ENCODE measurements at places on chromosomes 3 and 15.

DNA sequence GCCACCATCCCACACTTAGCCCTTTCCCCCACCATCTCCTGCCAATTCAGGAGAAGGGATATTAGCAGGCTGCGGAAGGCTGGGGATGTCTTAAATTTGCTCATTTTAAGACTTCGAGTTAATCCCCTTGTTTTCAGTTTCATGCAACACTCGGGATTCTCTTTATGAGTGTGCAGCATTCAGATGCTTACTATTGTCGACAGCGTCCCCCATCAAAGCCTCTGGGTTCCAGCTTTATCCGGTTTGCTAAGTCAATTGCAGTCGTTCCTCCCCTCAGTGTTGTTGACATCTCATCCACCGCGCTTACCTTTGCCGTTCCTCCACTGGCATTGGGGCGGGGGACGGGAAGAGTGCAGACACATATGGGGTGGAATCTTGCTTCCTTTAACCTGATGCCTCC lies 220.2 kb downstream of the VPS13C start:
- no peak for DNase-seq

DNA sequence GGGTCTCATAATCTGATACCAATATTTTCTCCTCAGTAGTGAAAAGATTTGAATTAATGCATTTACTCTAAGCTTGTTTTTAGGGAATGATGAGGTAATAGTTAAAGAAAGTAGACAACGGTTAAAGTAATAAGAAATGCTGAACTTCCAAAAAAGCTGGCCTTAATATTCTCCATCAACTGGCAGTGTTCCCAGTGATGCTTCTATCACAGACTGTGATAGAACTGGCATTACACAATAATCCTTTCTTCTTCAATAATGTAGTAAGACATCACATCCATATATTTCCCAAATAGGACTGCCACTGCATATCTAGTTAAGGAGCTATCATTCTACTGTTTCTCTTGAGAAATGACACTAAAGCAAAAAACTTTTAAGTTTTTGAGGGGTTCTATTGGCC lies 188.7 kb downstream of the IL5RA start:
- DNase-seq: no peak

DNA sequence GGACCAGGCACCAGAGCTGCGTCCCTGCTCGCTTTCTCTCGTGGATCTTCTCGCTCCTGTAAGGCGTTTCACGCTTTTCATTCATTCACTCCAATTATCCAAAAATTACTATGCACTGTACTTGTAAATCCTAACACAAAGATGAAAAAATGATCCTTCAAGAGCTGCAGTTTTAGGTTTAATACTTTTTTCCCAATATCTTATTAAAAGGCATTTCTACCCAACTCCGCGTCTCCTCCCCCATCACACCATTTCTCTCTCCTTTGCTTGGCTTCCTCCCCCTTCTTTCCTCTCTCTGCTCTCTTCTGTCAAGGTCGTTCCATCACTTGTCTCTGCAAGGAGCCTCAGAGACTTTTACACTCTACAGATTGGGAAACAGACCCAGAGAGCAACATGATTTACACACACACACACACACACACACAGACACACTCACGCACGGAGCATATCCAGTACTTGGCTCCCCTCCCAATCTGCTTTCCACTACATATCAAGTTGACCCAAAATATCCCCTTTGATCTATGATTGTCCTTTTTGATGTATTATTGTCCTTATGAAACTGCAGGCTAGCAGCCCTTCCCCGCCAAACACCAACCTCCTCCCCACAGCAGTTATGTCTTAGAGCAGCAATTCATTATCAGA lies 479 bp upstream of the CLDN1 start:
- no peak for DNase-seq

DNA sequence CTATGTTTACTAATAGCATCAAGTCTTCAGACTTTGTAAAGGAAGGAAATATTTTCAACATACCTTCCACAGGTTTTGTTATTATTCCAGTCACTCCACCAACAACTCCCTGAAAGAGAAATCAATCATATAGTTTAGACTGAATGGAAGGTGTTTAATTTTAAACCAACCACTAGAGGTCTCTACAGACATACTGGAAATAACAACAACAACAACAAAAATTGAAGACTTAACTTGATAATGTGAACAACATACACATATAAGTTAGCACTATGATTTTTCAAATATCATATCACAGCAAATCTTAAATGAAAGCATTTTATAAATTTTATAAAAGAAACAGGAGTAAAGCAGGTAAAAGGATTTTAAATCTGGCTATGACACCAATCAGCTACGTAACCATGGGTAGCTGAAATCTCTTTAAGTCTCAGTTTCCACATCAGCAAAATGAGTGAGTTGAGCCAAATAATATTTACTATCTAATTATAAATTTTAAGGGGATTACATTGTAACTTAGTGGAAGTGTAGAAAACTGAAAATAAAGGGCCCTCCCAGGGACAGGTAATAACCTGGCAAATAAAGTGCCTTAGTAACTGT lies 188.2 kb downstream of the VPS13C start:
- no peak for DNase-seq

GRCh38 chr3:20747741-20748140 lies 561.7 kb upstream of the SGO1 start:
- no peak for DNase-seq

- no peak for DNase-seq
These were observed 17.8 kb upstream of the MUC13 start for GRCh38 chr3:124952282-124952855.

DNA sequence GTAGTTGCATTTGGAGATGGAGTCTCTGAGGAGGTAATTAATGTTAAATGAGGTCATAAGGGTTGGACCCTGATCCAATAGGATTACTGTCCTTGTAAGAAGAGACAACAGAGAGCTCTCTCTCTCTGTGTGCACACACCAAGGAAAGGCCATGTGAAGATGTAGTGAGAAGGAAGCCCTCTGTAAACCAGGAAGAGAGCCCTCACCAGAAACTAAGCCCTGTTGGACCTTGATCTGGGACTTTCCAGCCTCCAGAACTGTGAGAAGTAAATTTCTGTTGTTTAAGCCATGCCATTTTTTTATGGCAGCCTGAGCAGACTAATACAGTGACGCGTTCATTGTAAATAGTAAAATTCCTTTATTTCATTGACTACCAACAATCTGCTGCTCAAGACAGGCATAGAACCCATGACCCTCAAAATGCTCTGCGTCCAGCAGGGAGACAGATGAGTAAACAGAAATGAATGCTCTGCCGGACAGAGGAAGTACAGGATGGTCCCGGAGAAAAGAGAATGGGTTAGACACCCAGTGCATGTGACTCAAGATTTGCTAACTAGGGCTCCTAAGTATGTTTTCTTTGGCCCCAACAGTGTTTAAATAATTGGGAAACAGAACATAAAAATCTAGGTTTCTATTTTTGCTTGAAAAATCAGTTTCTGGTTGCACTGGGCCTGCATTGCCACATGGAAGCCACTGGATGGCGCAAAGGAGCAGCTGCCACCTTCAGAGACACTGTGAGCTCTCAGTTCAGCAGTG lies 37.9 kb upstream of the TNFAIP8L3 start:
- no peak for DNase-seq

GRCh38 chr3:83946554-83946953 lies 1012.2 kb upstream of the CADM2 start:
- DNase-seq: no peak

GRCh38 chr15:25718169-25718536 lies 145.0 kb downstream of the ATP10A start:
- peak; percentile 80 for DNase-seq

GRCh38 chr3:170689893-170690660 lies 104.2 kb upstream of the SLC7A14 start:
- DNase-seq: peak; percentile 65

DNA sequence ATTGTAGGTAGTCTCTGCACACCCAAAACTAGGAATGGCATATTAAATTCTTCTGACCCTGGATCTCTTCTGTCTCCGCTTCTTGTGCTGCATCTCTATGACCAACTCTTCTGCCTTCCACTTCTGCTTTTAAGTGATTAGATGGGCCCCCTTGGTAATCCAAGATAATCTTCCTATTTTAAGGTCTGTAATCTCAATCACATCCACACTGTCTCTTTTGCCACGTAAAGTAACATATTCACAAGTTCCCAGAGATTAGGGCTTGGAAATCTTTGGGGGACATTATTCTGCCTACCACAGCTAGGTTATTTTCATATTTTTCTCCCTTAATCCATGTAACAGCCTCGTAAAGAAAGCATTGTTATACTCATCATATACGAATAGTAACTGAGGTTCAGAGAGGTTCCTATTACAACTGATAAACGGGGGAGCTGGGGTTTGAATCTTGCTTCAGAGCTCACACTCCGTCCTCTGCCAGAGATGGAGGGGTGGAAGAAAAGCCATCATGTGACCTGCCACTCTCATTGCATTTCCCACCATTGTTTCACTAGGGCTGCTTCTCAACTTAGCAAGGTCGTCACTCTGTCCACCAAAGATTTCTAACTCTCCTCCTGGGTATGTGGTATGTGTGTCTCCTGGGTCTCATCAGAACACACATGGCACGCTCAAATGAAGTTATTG lies 6.6 kb upstream of the CD47 start:
- no peak for DNase-seq
